ENCODE measurements at places on chromosomes 4 and X.

DNA sequence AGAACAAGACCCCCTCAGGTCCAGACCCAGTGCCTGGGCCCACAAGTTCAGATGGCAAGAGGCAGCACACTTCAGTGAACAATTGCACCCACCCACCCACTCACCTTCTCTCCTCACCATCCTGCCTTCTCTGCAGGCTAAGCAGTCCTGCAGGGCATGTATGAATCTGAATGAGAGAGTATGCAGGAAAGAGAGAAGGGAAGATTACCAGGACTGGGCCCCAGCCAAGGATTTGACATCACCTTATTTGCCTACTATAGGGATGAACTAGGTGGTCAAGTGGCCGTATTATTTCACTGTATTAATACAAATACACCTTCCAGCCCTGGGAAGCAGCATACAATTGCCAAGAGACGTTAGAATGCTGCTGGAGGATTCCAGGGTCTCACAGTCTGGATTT, 2.1 kb upstream of the ZNF141 start:
- no peak for DNase-seq

GRCh38 chr4:100208459-100208858, 18.2 kb upstream of the DDIT4L start:
- DNase-seq = no peak

GRCh38 chr4:185257086-185257485, 47.7 kb downstream of the SNX25 start:
- DNase-seq = no peak

DNA sequence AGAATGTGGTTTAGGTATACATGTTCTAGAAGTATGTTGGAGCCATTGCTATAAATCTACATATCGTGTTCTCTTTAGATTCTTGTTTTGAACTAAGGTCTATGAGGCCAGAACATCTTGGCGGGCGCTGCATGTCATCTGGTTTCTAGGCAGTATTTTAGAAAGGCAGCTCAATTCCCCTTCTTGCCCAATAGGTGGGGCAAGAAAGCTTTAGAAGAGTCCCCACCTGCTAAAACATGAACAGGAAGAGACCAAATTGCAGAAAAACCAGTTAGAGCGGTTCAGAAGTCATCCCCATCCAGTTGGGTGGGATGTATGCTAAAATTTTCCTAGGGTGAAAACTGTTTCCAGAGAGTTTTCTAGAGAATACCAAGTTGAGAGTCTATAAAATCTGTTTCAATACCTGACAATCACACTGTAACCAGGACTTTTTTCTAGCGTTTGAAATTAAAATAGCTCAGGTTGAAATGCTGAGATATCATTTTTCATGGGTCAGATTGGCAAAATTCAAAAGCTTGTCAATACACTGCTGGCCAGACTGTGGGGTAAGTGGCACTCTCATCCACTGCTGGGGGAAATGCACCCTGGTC, 17.5 kb upstream of the SH3KBP1 start:
- DNase-seq = peak; percentile 45

DNA sequence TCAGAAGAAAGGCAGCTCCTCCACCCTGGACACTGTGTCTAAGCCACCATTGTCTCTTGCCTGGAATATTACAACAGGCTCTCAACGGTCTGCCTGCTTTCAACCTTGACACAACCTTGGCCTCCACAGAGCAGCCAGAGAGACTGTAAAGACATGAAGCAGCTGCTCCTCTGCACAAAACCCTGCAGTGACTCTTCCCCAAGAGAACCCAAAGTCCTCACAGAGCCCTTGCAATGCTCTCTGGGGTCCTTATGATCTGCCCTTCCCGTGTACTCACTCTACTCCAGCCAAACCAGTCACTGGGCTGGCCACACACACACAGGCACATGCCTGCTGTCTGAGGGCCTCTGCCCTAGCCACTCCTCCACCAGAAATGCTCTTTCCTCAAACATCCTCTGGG, 75.9 kb upstream of the CPEB2 start:
- DNase-seq = no peak

GRCh38 chrX:2589186-2590020, 88.6 kb upstream of the DHRSX start:
- no peak for DNase-seq

- DNase-seq = no peak
Measured at GRCh38 chrX:97070346-97070745, 186.6 kb downstream of the RPA4 start.

GRCh38 chr4:20589436-20589835, 110.8 kb upstream of the PACRGL start:
- DNase-seq = no peak

DNA sequence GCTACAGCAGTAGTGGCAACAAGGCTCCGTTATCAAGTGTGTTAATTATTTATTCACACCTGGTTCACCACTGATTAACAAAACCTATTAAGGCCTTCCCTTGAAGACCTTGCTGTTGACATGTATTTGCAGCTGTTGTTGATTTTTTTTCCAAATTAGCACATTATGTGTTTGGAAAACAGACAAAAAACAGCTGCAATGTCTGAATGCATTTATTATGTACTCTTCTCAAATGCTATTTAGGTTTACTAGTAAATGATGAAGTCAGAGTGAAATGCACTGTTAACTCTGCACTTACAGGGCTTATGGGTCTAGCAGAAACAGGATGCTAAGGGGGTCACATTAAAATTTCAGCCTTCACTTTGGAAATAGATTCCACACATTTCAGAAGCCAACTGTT, 99.5 kb upstream of the PCDH7 start:
- DNase-seq = no peak

DNA sequence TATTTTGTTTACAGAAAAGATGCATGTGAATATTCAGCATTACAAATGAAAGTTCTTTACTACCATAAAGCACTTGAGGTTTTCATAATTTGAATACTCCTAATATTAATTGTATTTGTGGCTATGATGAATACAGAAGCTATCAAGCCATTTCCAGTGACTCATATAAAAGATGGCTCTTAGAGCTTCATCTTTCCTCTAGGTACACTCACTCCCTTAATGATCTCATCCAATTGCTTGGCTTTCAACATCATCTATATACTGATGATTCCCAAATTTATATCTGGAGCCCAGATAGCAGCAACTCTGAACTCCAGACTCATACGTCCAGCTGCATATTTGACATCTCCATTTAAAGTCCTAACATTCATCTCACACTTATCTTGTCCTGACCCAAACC, 183.4 kb upstream of the FAM241A start:
- DNase-seq = no peak

- no peak for DNase-seq
Measured at GRCh38 chr4:26015133-26015651, 101.2 kb downstream of the SMIM20 start.

GRCh38 chr4:186725469-186726425, 2.1 kb upstream of the FAT1 start:
- peak; percentile 83 for DNase-seq

DNA sequence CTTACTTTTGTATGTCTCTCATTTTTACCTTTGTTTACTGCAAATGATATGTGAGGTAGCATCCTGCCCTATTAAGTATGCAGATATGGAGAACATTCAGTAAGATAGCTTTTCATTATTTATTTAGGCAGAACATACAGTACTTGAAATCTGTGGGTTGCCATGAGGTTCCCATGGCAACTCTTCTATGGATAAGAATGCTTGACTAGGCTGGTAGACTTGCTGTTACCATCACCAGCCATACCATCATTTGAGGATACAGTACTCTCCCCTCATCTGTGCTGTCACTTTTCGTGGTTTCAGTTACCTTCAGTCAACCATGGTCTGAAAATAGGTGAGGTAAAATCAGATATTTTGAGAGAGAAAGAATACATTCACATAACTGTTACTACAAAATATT, 56.7 kb downstream of the NAF1 start:
- no peak for DNase-seq

DNA sequence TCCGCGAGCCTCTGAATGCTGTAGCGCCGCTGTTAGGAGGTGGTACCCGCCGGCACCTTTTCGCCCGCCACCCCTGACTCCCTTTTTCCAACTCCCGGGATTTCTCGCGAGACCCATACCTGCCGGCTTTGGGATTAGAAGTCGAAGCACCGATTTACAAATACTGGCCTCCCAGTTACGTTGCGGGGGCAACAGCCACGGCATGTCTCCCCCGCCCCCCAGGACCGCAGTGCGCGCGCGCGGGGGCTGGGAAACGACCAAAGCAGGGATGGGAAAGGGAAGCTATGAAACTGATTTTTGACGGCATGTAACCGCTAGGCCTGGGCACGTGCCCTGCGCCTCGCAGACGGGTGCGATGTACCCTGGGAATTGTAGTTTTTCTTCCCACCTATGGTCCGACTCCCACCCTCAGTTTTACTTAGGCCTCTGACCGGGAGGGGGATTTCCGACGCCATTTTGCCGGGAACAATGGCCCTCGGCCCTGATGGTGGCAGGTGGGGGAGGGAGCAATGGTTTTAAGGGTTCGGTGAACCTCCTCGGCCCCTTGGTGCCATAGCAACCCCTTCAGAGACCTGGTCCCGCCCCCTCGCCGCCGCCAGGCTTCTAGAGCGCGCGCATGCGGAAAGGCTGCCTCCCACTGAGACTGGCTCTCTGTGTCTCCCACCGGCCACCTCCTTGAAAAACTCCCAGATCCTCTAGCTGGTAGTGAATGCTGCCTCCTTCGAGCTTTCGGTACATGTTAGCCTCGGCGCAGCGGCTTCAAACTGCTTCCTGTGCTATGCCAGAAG, 772 bp upstream of the WNK3 start:
- DNase-seq = no peak

GRCh38 chrX:82711457-82711856, 796.6 kb upstream of the POU3F4 start:
- DNase-seq = no peak

DNA sequence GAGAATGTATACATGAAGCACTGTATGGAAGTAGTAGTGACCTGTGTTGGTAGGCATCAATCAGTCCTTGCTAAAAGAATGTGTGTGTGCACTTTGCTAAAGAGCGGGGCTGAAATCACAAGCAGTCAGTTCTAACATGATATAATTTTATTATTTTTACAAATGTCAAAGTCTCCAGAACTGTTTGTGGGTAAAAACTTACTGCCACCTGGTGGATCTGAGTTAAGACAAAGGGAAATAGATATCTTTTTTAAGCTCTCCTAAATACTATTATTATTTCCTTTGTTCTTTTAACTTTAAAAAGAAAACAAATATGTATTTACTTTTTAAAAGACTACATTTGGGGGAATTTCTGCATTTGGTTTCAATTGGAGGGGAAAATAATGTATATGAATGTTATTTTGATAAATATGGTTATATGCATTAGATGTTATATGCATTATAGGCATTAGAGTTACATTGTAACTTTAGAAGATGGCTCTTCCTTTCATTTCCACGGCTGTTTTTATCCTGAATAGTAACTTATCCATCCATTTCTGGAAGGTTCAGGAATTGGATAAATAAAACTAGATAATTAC, 7.8 kb upstream of the CLOCK start:
- no peak for DNase-seq

DNA sequence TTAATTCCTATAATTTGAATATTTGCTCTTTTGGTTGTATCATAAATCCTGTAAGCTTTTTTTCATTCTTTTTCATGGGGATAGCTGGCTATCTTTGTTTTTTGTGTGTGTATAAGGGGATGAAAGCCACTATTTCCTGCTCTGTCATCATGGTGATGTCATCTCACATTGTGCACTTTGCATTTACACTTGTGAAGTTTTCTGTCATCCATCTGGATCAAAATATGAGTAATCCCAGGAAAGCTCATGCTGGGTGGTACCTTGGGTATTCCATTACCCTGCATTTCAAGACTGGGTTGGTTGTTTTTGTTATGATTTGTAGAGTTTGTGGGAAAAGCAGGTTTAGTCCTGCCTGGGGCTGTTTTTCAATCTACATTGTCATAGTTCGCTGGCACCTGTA, 367.3 kb downstream of the CHIC1 start:
- no peak for DNase-seq

DNA sequence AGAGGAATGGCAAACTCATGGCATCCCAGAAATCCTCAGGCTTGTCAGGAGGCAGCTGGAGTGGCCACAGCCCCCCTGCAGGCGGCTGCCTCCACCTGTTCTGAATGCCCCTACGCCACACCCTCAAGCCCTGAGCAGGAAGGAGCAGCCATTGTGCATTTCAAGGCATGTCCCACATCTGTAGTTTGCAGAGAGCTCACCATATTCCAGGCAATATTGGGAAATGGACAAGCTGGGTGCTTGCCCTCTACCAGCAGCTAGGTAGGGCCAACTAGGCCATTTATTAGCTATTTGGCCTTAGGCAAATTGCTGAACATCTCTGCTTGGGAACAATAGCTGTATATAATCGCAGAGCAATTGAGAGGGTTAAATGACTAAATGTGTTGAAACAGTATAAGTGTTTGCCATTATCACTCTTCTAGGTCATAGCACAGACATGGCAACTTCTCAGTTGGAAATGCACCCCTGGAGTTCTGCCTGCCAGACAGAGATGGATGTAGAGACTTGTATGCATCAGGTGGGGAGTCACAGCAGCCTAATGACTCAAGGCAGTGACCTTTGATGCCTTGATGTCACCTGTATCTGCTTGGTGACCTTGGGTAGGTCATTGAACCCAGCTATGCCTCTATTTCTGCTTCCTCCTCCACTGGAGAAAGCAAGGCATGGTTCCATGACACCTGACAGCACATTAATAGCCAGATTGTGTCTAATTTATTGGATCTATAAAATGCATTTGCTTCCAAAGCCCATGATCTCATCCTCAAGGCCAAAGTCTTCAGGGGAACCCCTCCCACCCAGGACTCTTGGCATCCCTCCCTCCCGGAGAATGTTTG, 52.8 kb downstream of the FHDC1 start:
- DNase-seq = no peak

DNA sequence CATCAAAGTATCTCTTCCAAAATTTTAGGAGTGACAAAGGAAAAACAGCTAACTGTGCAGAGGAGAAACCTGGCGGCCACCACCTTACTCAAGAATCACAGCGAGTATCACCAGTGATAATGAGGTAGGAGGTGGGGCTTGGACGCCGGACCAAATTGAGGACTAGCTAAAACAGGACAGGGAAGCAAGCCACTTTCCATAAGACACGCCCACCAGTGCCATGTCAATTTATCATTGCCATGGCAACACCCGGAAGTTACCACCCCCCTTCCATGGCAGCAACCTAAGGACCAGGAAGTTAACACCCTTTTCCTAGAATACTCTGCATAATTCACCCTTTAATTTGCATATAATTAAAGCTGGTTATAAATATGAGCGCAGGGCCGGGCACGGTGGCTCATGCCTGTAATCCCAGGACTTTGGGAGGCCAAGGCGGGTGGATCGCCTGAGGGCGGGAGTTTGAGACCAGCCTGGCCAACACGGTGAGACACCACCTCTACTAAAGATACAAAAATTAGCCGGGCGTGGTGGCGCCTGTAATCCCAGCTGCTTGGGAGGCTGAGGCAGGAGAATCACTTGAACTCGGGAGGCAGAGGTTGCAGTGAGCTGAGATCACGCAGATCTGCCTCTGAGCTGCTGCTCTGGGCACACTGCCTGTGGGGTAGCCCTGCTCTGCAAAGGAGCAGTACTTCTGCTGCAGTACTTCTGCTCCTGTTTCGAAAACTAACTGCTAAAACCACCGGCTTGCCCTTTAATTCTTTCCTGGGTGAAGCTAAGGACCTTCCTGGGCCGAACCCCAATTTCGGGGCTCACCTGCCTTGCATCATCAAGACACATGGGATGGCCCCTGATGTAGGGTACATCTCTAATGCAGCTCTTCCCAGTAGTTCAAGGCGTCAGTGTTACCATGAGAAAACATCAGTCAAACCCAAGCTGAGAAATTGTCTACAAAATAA, 116.7 kb downstream of the HMX1 start:
- DNase-seq = no peak

Measured in Calu3 (cell line).